ENCODE measurements at places on chromosomes 5 and 9.

- no peak for DNase-seq
These were observed 252.2 kb downstream of the PIK3R1 start for GRCh38 chr5:68467794-68468193.

DNA sequence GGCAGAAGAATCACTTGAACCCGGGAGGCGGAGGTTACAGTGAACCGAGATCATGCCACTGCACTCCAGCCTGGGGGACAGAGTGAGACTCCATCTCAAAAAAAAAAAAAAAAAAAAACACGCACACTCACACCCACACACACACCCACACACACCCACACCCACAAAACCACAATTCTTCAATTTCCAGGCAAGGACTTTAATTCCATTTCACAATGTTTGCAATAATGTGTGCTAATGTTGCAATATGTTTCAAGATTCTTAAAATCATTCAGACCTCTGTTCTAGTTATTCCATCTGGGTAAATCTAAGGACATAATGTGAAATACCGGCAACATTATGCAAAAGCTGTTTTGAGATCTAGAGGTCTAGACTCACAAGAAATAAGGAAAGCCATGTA is 28.3 kb downstream of the CCDC69 start:
- DNase-seq, result no peak

- no peak for DNase-seq
These were observed 293.2 kb downstream of the EPB41L4A start for GRCh38 chr5:112125903-112126302.

DNA sequence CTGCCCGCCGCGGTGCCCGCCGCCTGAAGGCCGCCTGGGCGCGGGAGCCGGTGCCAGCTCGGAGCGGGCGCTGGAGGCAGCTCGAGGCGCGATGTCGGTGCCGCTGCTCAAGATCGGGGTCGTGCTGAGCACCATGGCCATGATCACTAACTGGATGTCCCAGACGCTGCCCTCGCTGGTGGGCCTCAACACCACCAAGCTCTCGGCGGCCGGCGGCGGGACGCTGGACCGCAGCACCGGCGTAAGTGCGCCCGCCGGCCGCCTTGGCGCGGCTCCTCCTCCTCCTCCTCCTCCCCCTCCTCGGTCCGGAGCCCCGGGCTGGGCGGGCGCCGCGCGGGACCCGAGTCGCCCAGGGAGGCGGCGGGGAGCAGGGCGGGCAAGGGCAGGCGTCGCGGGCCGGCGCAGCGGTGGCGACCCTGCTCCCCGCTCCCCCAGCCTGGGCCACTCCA is 455 bp downstream of the OLFM1 start:
- DNase-seq, result no peak

DNA sequence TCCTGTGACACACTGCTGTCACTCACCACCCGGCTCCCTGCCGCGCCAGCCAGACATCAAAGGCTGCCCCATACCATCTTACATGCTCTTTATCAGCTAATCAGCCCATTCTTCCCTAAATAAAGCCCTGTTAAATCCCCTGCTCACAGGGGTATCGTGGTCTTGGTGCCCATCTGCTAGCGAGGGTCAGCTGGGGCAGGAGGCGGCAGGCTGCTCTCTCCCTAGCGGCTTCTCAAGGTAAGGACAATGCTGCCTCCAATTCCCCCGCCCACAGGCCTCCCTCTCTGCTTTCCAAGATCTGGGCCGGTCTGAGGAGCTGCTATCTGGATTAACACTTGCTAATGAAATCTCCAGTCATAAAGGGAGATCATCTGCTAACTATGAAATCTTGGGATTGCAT is 26.8 kb downstream of the BARHL1 start:
- DNase-seq, result no peak

DNA sequence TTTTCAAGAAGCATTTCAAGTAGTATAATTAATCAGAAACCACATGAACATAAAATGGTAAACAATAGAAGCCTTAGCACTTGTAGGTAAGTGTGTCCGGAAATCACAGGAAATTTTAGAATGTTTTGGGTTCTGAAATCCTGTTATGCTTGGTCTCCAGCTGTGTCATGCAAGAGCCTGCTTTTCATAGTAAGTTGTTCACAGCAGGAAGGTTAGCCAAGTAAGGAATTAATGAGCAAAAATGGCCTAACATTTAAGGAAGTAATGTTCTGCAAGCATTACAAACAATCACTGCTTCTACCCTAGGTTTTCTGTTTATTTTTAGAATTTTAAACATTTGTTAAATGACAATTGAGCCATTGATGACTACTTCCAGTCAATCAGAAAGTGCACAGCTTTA is 669.5 kb downstream of the SLCO4C1 start:
- DNase-seq, result no peak

Measured in DMS153 (cell line).